ENCODE measurements at places on chromosomes 11 and 22. TPM values are rescaled to one million over a fixed set of nuclear protein-coding genes. Genes with fewer than 3 reads are reported as not detected.

DNA sequence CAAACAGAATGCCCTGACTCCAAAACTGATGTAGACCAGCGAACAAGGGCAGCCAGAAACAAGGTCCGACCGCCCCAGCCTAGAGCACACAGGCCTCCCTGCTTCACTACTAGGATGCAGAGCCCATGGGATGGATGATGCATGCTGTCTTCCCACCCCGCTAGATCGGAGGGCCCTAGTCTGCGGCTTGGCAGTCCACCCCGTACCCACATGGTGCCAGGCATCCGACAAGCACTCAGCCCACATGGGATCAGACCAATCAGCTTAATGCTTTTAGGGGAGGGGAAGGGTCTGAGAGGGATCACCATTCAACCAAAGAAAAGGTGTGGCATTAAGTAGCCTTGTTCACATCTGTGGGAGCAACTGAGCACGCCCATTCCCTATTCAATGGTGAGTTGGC is 30.6 kb downstream of the PISD start:
- DNase-seq, result no peak

- peak; percentile 20 for DNase-seq
Observed at GRCh38 chr11:22456993-22457762, 119.0 kb downstream of the SLC17A6 start.

- no peak for DNase-seq
Observed at GRCh38 chr11:9576701-9577381, 3.4 kb downstream of the WEE1 start.

- DNase-seq, result no peak
Observed at GRCh38 chr11:14018441-14018840, 55.9 kb downstream of the SPON1 start.

- DNase-seq, result no peak
Observed at GRCh38 chr22:37973271-37974170, 10.8 kb downstream of the SOX10 start.

CCDC15 gene
- 2.2 TPM for total RNA-seq

GRCh38 chr11:88618327-88619070 is 281.0 kb upstream of the CTSC start:
- no peak for DNase-seq

DNA sequence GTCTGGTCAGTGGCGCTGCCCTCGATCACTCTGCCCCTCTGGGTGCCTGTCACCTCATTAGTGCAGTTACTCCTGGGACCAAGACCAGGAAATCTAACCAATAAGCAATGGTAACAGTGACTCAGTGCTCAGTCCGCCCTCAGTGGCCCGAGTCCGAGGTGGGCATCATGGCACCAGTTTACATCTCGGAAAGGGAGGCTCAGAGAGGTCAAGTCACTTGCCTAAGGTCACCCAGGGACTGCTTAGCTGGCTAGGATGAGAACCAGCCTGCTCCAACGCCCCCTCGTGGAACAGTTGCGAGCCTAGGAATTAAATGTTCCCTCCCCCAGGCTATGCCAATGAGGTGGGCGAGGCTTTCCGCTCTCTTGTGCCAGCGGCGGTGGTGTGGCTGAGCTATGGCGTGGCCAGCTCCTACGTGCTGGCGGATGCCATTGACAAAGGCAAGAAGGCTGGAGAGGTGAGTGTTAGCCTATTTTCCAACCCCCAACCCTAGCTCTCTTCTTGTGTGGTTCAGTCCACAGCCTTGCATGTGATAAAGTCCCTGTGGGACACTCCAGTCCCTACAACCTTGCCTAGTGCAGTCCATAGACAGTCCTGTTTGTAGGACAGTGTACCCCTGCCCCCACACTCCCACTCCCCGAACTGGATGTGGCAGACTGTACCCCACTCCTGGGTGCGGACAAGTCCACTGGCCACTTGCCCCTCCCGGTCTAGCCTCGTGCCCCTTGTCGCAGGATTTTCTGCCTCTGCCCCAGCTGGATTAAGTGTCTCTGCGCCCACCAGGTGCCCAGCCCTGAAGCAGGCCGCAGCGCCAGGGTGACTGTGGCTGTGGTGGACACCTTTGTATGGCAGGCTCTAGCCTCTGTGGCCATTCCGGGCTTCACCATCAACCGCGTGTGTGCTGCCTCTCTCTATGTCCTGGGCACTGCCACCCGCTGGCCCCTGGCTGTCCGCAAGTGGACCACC is 1.1 kb downstream of the MTFP1 start:
- peak; percentile 94 for DNase-seq

- no peak for DNase-seq
Observed at GRCh38 chr11:45454917-45455401, 168.8 kb upstream of the SYT13 start.

DNA sequence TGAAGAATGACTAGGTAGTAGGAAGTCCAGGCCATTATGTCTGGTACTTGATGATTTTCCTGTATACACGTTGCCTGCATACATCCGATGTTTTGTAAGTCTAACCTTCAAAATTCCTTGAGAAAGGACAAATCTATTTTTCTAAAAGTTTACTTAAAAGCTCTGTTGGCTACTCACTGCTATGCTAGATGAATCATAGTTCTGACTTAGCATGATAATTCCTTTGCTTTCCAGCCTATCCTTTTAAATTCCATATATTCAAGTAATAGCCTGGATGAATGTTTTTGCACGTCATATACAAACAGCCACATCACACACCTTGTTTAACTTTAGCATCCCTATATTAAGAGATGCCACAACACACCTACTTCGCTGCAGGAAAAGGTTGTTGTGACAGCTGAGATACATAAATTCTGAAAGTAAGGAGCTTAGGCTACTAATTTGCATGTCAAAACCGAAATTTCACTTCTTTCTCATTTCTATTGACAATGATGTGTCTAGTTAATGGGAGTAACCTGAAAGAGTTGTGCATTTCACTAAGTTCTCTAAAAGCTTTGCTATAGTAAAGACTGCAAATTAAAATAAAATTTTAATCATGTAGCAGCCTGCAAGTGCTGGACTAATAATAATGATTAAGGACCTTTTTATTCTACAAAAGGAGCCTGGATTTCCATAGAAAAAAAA is 1116.4 kb downstream of the JRKL start:
- DNase-seq, result no peak

Measured in stomach (tissue), 19 donors.